Camera-type eye (tissue), 1 donor: ENCODE measurements at places on chromosomes 11 and 22. TPM values are rescaled to one million over a fixed set of nuclear protein-coding genes. Genes with fewer than 3 reads are reported as not detected.

Gene ATL3
- 51.4 TPM for total RNA-seq

Gene WT1
- total RNA-seq, result not detected

Gene CCDC179
- not detected for total RNA-seq

Gene OR2D2
- 0.38 TPM for total RNA-seq

Gene IL17REL
- 0.55 TPM for total RNA-seq

Gene INS
- not detected for total RNA-seq

Gene CATSPERZ
- 3.1 TPM for total RNA-seq

Gene CHRNA10
- total RNA-seq, result 0.88 TPM

Gene ZBED4
- 24.7 TPM for total RNA-seq

Gene OR6T1
- total RNA-seq, result not detected

Gene GNG3
- total RNA-seq, result 3.0 TPM

Gene ENTHD1
- total RNA-seq, result not detected
